ENCODE measurements at places on chromosomes 6 and 20.

- DNase-seq: no peak
Observed at GRCh38 chr6:93801101-93801847, 381.9 kb upstream of the EPHA7 start.

DNA sequence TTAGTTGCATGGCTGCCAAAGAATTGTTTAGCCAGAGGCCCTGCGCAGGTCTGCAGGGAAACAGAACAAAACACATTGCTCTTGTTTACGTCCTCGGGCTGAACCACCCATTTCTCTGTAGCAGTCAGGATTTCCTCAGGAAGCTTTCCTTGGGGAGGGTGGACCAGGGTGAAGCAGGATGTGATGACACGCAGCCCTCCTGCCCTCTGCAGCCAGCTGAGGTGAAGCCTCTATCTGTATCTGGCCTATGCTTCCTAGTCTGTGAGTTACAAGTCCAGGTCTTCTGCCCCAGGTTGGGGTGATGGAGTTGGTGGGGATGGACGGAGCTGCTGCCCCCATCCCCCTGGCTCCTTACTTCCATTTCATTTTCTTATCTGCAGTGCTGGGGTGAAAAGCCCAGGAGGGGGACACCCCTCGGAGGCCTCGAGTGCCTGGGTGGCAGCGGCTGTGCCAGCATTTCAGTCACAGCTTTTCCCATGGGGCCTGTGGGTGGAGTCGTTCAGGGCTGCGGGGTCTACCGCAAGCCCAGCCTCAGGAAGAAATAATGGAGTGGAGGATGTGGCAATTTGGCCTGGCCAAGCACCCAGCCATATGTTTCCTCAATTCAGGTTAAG is 24.9 kb downstream of the SASH1 start:
- DNase-seq: no peak

DNA sequence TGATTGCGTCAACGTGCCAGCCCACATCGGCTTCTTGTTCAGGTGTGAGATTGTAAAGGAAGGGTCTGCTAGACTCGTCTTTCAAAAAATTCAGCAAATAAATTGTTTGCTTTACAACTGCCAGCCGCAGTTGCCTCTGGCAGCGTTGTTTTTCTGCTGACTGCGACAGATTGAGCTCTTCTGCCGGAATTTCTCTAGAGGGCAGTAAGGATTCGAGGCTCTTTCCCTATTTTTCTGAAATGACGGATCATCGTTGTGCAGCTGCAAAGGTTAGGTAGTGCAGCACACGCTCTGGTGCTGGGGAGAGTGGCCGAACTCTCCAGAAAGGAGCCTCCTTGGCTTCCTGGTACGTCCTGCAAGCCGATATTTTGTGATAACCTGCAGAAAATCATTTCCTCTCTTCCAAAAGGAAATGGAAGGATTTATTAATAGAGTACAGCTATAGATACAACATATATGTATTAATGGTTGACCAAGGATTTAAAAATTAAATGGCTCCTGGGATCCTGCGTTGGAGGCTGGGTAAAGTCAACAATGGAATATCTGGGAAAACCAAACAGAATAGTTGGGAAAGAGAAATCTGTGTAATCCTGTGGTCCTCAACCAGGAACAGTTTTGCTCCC is 121.9 kb upstream of the ZFP64 start:
- DNase-seq: peak; percentile 30

DNA sequence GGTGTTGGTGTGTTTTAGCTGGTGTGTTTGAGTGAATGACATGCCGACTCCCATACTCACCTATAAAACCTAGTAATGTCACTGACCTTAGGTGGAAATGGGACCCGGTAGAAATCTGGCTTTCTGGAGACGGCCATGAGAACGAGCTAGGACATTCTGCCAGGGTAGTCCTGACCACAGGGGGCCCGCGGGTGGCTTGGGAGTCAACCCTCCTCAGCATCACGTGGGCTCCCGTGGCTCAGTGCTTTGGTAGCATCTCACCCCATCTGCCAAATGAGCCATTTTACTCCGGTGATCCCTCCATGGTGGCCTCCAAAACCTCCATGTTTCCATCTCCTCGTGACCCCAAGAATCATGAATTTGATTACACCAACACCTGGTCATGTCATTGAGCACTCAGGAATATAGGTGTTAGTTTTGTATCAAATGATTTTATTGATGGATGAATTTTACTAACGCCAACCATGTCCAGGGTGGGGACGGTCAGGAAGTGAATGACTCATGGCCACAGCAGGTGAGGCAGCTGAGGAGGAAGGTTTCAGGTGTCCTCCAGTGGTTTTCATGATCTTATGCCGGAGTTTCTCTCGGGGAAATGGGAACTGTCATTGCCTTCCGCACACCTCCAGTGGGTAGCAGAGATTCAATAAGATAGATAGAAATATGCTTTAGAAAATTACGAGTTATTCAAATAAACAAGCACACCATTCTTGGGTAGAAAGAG is 195.0 kb downstream of the SYNDIG1 start:
- no peak for DNase-seq

DNA sequence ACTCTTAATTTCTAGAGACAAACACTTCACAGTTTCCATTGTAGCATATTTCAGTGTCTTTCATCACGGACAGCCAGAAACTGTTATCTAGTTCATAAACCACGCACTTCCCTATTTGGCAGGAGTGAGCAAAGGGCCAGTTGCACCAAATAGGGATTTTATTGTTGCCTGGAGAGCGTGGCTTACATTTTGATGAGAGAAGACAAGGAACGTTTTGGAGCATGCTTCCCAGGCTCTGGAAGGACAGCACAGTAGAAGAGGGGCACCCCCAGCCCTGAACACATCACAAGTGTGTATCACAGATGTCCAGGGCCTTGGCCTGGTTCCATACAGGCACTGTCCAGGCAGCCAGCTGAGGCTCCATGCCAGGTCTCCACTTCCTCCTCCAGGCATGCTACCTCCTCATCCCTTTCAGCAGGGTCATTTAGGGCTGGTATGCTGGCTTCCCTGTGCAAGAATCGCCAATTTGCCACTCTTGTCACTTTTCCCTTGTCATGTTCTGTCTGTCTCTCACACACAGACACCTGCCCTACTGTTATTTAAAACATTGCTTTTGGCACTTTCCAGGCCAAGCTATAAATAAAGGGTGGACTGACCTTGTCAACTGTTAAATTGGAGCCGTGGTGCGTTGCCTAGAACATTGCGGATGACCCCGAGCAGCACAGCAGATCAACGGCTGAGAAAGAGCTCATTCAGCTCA is 235.0 kb upstream of the GMDS start:
- no peak for DNase-seq

GRCh38 chr20:20229595-20229994 is 138.3 kb upstream of the INSM1 start:
- DNase-seq: no peak

DNA sequence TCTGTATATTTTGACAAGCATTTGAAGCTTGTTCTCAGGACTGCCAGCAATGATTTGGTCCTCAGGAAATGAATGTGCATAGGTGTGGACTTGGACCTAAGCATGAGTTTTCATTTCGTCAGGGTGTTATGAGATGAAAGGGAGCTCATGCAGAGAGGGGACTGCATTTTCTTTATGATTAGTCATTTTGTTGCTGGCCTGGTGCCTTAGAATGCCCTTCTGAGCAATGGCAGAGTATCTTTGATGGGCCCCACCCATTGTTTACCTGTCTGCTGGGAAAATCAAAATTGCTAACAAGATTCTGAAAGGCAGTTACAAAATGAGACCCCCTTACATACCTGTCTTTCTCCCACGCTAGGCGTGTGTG is 51.5 kb upstream of the MTHFD1L start:
- DNase-seq: peak; percentile 26

DNA sequence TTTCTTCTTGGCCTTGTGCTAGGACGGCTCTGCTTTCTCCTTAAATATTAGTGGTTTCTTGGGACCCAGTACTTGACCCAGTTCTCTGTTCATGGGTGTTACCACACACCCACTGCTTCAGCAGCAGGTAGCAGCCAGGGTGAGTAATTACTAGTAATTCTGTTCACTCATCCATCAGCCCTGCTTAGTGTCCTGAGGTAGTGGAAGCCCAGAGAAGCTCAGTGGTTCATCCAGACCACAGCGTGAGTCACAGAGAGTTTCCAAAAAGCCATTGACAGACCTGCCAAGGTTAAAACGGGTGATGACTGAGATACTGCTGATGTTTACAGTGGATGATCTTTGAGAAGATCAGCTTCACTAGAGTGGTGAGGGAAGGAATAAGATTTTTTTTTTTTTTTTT is 51.7 kb upstream of the HINT3 start:
- no peak for DNase-seq

GRCh38 chr6:22747571-22747970 is 178.2 kb downstream of the HDGFL1 start:
- no peak for DNase-seq

- no peak for DNase-seq
Observed at GRCh38 chr6:158625881-158626305, 18.6 kb downstream of the DYNLT1 start.

DNA sequence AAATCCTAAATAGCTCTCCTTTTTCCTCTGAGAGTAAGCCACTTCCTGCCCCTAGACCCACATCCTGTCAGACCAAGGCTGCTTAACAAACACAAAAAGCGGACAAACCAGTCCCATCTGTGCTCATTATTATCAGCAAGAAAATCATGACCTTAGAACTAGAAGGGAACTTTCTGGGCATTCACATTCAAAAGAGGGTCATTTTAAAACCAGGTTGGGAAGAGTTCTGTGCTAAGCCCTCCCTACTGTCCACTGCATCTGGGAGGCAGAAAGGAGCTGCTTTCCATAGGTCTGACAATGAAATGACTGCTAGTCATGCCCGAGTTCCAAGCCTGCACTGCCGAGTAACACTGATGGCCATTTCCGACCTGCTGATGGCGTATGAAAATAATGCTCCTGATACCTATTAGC is 15.4 kb downstream of the EZR start:
- peak; percentile 71 for DNase-seq

GRCh38 chr20:51569815-51570738 is 27.6 kb upstream of the NFATC2 start:
- DNase-seq: no peak

DNA sequence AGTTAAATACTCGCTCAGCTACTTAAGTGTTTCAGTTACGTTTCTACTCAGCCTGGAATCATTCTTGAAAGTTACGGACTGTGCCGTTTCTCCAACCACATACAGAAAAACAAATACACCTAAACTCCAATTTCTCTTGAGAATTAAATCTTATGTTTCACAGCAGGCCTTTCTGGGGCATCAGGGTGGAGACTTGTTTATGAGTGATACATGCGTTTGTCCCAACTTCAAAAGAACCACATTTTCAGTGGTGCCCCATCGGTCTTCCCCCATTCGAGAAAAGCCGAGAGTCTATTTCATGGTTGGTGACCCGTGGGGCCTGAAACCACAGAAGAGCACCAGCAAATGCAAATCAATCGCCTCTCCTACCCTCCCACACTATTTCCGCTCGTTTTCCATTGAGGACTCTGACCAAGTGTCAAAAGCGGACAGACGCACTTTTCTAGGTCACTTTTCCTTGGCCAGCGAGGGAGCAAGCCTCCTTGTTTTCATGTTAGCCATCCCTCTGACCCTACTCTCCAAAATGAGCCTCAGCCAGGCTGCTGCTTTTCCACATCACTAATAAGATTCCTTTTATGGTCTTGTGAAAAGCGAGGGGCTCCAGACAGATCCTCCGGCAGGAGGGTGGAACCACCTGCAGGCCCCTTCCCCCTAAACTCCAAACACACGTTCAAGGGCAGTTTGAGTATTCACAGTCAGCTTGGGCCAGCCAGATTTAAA is 3.1 kb downstream of the JAG1 start:
- no peak for DNase-seq

All from small intestine (tissue), 16 donors.